ENCODE measurements at places on chromosomes 16 and 17.
A peak's percentile ranks its signal among the peaks of the same experiment; 100 is the strongest.

- ATAC-seq, result no peak
These were observed 15.5 kb downstream of the CX3CL1 start for GRCh38 chr16:57387598-57388354.

- no peak for ATAC-seq
These were observed 4.9 kb upstream of the SOX9 start for GRCh38 chr17:72115781-72116525.

DNA sequence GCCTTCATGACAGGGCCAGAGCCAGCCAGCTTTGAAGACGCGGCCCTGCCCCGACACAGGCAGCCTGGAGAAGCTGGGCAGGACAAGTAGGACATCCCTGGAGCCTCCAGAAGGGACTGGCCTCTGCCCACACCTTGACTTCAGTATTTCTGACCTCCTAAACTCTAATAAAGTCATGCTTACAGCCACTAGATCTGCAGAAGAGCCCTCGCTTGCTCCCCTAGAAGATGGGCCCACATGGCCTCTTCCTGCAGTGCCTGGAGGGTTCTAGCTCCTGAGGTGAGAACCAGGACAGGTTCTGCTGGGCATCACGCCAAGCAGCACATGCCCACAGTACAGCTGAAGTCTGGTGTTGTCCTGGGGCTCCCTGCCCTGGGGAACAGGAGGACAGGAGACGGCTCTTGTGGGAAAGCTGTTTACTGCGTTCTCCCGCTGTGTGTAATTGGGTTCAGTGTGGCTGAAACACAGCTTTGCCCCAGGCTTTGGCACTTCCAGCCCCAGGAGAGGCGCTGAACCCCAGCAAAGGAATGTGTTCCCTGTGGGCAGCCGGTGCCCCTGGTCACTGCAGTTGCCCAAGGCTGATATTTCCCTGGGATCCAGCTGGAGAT, 2.6 kb downstream of the APRT start:
- no peak for ATAC-seq

GRCh38 chr17:37714897-37715296, 30.0 kb downstream of the HNF1B start:
- no peak for ATAC-seq

- peak; percentile 29 for ATAC-seq
These were observed 43.3 kb downstream of the RANBP10 start for GRCh38 chr16:67763066-67763465.

DNA sequence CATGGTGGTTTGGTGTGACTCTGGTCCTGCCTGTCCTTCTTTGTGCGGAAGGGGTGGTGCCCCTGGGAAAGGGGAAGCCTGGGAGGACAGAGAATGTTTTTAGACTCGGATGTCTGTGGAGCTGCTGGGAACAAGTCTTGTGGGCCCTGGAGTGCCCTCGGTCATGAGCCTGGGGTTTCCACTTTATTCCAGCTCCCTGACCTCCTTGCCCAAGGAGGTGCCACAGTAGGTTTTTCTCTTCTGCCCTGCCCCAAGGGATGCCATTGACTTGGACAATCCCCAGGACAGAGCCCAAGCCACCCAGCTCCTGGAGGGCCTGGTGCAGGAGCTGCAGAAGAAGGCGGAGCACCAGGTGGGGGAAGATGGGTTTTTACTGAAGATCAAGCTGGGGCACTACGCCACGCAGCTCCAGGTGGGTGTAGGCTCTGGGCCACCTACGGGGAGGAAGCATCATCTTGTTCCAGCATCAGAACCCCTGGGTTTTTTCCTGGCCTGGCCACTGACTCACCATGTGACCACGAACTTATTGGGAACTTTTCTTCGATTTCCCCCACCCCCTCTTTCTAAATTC, 1.4 kb downstream of the STAT5A start:
- no peak for ATAC-seq

- no peak for ATAC-seq
These were observed 108.0 kb downstream of the SKAP1 start for GRCh38 chr17:48322060-48322459.

GRCh38 chr17:81966343-81967243, 5.6 kb upstream of the NOTUM start:
- peak; percentile 10 for ATAC-seq

DNA sequence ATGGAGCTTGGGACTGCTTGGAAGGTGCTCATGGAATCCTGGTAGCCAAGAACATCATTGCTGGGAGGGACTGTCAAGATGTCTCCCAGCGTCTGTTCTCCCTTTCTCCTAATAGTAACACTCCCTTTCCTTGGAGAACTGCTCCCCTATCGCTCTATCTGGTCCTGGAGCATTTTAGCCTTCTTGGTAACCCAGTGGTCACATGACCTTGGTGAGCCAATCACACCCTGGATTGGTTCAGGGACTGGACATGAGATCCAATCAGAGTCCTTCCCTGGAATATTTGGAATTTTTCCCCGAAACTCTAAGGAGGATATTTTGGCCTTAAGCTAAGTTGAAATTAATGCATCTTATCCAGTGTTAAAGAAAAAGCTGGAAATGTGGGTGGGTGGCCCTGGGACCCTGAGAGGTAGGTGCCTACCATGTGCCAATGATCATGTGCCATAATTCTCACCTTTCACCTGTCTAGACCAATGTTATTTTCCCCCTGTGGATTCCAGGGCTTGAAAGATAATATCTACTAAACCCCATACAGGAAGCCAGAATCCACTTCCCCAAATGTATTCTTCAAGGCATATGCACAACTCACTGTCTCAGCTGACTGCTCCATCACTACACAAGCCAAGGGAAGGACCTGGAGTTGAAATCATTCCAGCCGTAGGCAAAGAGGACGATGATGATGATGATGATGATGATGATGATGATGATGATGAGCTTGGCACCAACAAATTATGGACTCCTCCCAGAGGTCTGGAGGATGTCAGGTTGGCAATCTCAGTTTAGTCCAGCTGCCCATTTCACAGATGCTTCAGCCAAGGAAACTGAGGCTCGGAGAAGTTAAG, 193.2 kb downstream of the RAB11FIP4 start:
- no peak for ATAC-seq

GRCh38 chr16:1643521-1643920, 31.4 kb downstream of the CRAMP1 start:
- ATAC-seq, result no peak

DNA sequence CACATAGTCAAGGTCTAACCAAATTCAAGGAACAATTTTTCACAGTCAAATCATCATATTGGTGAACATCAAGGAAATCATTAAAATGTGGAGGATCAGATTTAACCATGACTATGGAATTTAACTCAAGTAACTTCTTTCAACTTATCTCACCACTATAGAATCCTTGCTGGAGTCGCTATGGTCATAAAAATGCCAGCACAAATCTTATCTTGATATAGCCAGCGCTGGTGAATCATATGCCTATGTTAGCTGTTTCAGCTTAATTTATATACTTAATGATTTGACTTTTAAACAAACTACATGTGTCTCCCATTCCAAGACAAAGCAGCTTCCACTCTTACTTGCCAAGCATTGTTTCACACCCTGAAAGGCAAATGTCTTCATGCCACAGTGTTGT, 416.4 kb downstream of the CDH11 start:
- ATAC-seq, result no peak

- no peak for ATAC-seq
These were observed 19.2 kb downstream of the FAM234A start for GRCh38 chr16:253833-254232.

DNA sequence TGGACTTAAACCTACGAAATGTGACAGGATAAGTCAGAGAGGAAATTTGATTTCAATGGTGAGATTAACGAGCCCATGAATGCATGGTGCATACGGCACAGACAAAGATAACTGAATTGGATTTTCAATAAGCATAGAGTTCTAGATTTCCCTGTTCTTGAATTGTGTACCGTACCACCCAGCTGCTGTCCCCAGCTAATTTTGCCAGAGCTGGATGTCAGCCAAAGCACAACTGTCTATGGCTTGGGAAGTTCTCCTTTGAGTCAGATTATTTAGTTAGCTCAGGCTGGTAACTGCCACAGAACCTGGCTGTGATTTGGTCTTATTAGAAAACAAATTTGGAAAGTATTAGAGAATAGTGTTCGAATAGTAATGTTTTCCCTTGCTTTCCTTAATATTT, 143.1 kb downstream of the CDH13 start:
- no peak for ATAC-seq

DNA sequence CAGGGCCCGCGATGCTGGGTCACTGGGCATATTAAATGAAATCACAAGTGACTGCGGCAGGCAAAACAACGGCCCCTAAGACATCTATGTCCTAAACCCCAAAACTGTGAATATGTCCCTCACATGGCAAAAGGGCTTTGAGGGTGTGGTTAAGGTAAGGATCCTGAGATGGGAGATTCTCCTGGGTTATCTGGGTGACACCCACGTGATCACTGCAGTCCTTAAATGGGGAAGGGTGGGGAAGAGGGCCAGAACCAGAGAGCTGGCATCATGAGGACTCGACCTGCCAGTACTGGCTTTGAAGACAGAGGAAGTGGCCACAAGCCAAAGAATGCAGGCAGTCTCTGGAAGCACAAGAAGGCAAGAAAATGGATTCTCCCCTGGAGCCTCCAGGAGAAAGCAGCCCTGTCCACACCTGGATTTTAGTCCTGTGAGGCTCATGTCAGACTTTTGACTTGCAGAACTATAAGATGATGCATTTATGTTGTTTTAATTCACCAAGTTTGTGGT, 12.5 kb downstream of the COTL1 start:
- ATAC-seq, result no peak

GRCh38 chr17:18990331-18990730, 14.2 kb downstream of the FAM83G start:
- ATAC-seq, result peak; percentile 44

DNA sequence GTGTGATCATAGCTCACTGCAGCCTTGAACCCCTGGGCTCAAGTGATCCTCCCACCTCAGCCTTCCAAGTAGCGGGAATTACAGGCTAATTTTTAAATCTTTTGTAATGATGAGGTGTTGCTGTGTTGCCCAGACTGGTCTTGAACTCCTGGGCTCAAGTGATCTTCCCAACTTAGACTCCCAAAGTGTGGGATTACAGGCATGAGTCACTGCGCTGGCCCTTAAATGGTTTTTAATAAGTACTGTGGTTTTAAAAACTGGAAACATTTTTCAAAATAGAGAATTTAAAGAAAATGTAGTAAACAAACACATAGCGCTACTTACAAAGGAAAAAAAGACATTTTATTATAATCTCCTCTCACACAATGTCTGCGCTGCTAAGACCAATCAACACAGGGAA, 32.2 kb downstream of the MARCHF10 start:
- ATAC-seq, result no peak

- no peak for ATAC-seq
These were observed 78.5 kb upstream of the NACA2 start for GRCh38 chr17:61669522-61669921.

DNA sequence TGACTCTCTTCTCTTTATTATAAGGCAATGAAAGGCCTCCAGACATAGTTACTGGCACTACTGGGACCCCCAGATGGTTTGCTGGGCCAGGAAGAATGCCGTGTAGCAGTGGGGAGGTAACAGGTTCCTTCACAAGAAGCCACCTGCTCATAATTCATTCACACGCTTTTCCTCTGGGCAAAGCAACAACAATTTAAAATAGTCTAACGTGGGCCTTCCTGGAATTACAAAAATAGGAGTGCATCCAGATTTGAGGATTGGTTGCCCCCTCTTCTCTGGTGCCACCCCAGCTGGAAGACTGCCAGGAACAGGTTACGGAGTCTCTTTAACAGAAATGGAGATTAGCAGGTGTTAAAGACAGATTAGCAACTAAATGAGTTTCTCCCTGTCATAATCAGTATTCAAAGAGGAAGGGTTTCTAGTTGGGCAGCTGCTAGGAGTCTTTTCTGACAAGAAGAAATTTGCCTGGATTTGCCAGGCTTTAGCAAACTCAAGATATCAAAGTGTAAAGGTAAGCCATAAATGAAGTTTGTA, 409.6 kb downstream of the NPIPA8 start:
- no peak for ATAC-seq

- no peak for ATAC-seq
These were observed 9.3 kb downstream of the SSTR5 start for GRCh38 chr16:1081734-1082265.

- no peak for ATAC-seq
These were observed 77.0 kb downstream of the WWOX start for GRCh38 chr16:78176435-78176834.

- no peak for ATAC-seq
These were observed 15.7 kb downstream of the HYDIN start for GRCh38 chr16:71214746-71215381.

- ATAC-seq, result no peak
These were observed 16.9 kb downstream of the NARF start for GRCh38 chr17:82475458-82475857.

Measured in esophagus mucosa (tissue), 1 donor.